ENCODE measurements at places on chromosomes 2 and 18. TPM values are rescaled to one million over a fixed set of nuclear protein-coding genes. Genes with fewer than 3 reads are reported as not detected.

Gene DYNAP
- total RNA-seq, result not detected

Gene ANKRD30B
- total RNA-seq, result not detected

Gene MATN3
- 0.83 TPM for total RNA-seq

Gene RHOB
- total RNA-seq, result 1,532 TPM

Gene CYP27C1
- total RNA-seq, result not detected

Gene GAREM1
- total RNA-seq, result 11.6 TPM
